B cell (primary cell): ENCODE measurements at places on chromosomes 16 and 17.

GRCh38 chr17:732902-733720 is 715 bp downstream of the TLCD3A start:
- peak; percentile 50 for DNase-seq

- no peak for DNase-seq
Measured at GRCh38 chr16:19415918-19416317, 1.8 kb upstream of the TMC5 start.

DNA sequence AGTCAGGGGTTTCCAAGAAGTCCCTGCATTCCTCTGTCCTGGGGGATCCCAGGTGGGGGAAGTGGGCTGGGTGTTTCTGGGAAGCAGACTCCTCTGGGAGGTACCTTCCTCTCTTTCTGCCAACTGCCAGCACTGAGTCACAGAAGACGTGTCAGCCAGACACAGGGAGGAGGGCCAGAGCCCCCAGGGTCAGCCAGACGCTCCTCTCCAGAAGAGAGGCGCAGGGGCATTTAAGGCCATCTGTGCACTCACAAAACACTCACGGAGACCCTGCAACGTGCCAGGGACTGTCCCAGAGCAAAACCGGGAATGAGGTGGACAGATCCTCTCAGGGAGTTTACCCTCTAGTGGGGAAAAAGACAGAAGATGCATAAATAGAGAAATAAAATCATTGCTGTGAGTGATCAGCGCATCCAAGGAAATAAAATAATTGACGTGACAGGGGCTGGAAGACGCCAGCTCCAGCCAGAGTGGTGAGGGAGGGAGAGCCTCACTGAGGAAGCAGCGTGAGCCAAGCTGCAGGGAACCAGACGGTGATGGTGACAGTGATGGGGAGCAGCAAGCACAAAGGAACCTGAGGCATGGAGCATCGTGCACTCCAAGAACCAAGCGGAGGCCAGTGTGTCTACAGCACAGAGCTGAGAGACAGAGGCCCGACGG is 105.4 kb downstream of the ZNF423 start:
- no peak for DNase-seq

- peak; percentile 81 for DNase-seq
Measured at GRCh38 chr17:47204722-47205418, 4.3 kb upstream of the MYL4 start.

DNA sequence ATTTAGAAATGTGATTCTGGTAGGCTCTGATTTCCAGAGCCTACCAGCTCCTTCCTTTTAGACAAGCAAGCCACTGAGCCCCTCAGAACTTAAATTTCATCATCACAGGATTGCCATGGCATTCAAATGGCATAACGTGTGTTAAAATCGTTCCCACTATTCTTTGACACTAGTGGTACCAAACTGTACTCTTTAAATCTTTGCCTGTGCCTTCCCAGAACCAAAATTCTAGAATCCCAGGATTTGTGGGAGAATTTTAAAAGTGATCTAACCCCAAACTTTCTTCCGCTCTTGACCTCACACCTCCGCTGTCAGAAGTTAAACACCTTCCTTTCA is 287 bp upstream of the INTS2 start:
- no peak for DNase-seq

GRCh38 chr17:20944014-20944865 is 98.6 kb downstream of the USP22 start:
- peak; percentile 51 for DNase-seq

GRCh38 chr17:15915961-15916360 is 29.0 kb upstream of the ADORA2B start:
- DNase-seq = no peak

- DNase-seq = no peak
Measured at GRCh38 chr16:82701442-82701955, 74.7 kb downstream of the CDH13 start.

DNA sequence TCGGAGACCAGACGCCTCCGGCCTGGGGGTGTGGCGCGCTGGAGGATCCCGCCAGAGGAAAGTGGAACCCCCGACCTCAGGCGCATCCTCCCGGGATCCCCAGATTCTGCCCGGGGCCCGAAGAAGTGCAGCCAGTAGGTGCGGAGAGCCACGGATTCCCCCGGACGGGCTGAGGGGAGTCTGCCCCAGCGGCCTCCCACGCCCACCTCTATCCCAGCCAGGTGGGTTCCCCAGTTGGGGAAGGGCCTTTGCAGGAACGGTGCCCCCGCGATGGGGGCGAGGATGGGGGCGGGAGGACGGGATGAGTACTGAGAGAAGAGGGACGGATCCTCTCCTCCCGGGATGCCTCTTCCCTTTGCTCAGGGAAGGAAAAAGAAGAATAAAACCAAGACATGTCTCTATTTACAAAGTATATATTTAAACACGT is 5.1 kb downstream of the CBX8 start:
- DNase-seq = no peak

DNA sequence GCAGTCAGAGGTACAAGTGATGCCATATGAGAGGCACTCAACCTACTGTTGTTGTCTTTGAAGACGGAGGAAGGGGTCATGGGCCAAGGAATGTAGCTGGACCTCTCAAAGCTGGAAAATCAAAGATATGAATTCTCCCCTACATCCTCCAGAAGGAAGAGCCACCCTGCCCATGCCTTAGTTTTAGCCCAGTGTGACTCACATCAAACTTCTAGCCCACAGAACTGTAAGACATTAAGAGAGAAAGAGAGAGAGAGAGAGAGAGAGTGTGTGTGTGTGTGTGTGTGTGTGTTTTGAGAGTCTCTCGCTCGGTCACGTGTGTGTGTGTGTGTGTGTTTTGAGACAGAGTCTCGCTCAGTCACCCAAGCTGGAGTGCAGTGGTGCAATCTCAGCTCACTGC is 87.1 kb downstream of the STX8 start:
- no peak for DNase-seq

DNA sequence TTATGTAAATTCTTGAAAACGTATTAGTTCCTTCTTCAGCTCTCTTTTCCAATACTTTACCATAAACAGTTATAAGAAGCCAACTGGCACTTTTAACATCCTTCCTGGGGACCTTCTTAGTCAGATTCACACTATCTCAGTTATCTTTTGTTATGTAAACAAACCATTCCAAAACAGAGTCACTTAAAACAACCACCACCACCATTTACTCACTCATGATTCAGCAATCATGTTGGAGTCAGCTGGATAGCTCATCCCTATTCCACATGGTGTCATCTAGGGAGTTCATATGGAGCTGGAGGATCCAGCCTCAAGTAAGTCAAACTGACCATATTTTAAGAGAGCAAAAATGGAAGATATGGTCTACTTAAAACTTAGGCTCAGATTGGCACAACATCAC is 240.3 kb upstream of the IRX3 start:
- no peak for DNase-seq

DNA sequence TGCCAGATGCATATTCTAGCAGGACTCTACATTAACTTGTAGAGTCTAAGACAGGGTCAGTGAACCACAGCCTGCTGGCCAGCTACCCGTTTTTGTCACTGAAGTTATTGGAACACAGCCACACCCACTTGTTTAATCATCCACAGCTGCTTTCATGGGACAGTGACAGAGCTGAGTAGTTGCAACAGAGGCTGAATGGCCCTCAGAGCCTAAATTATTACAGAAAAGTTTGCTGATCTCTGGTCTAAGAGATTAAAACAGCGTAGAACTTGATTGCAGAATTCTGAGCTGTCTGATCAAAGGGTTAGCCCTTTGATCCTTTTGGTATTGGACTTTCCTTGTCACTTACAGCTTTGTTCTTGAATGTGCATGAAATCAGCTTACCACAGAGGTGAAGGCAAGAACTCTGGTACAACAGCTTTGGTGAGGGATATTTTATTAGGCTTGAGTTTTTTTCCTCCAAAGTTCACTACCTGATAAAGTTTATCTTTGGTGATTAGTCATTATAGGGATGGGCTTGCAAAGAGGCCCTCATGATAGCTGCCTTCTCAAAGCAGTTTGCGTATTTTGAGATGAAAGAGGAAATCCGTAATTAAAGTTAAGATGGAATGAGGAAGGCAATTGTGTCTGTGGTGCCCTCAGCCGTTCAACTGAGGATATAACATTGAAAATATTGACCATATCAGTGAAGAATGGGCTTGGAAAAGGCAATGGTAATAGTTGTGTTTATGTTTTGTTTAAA is 23.6 kb downstream of the ALDH3A2 start:
- no peak for DNase-seq

- DNase-seq = no peak
Measured at GRCh38 chr17:21528031-21528695, 152.0 kb downstream of the KCNJ12 start.

- DNase-seq = peak; percentile 27
Measured at GRCh38 chr16:57601801-57602478, 26.5 kb upstream of the ADGRG1 start.

DNA sequence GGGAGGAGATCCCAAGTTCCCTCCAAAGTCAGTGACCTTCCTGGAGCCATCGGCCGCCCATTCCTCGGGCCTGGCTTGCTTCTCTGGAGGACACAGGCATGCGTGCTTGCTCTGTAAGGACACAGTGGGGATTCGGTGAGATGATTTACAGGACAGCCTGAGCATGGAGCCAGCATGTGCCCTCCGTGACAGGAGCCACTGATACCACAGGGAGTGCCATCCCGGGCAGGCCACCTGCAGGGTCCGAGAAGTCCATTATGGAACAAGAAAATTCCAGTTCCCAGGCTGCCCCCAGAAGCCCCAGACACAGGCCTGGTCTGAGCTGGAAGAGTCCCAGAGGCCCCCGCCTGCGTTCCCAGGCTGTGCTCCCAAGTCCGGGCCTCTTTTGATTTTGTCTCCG is 47.9 kb downstream of the FOXL1 start:
- no peak for DNase-seq

DNA sequence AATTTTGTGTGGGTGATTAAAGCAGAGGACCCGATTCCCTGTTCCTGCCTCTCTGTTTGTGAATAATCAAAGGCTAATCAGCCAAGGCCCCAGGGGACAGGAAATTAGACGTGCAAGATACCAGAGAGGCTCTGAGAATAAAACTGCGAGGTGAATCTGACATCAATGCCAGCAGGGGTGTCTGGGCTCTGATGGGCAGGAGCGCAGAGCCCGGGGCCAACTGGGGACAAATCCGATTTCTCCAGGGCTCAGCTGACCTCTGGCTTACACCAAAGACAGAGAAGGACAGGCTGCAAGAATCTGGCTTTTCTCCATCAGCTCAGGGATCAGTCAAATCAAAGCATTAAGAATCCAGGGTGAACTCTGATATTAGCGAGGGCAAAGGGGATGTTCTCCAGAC is 174.3 kb downstream of the XYLT1 start:
- no peak for DNase-seq

GRCh38 chr17:49699966-49700575 is 7.7 kb downstream of the SLC35B1 start:
- DNase-seq = no peak

GRCh38 chr16:29974291-29975133 is 844 bp downstream of the TAOK2 start:
- peak; percentile 50 for DNase-seq

GRCh38 chr17:42025191-42025579 is 5.3 kb downstream of the NKIRAS2 start:
- DNase-seq = no peak

DNA sequence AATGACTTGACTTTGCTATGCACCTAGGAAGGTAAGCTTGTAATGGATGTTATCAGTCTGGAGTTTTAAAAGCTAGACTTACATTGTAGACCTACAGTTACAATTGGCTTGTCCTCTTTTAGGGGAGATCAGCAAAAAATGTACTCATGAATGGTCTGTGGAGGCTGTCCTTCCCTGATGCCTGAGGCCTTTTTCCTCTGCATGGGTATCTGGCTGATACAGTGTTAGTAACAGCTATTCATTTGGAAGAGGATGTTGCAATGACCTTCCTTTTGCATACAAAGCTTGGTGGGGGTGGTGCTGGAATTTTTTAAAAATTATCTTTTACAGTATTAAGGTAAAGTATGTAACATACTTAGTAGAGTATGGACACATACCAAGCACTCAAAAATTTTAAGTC is 525.5 kb downstream of the KIF2B start:
- DNase-seq = no peak

DNA sequence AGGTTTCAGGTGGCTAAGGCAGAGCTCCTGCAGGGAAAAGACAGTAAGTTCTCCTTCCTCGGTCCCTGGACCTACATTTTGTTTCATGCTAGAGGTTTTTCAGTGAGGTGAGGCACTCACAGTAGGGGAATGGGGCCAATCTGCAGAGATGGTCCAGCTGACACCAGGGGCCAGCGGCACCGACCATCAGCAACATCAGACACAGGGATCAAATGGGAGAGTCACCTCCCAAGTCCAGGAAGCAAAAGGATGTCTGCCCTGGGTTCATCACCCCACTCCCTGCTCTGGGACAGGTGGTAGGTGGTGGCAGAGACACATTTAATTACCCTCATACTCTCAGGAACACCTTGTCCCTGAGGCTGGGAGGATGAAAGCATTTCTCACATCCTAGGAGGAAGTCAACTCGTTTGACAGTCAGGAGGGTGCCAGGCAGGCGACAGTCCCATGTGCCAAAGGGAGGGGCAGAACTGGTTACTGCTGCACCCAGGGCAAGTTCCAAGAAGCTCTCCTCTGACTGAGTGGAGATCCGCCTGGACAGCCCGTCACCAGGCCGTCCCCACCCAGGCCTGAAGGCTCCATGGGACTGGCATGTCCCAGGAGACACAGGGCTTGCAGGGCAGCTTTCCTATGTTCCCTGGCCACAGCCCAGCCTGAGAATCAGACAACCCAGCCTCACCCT is 19.2 kb downstream of the ATP6V0D1 start:
- no peak for DNase-seq

- no peak for DNase-seq
Measured at GRCh38 chr16:83652943-83653342, 154.8 kb upstream of the HSBP1 start.

DNA sequence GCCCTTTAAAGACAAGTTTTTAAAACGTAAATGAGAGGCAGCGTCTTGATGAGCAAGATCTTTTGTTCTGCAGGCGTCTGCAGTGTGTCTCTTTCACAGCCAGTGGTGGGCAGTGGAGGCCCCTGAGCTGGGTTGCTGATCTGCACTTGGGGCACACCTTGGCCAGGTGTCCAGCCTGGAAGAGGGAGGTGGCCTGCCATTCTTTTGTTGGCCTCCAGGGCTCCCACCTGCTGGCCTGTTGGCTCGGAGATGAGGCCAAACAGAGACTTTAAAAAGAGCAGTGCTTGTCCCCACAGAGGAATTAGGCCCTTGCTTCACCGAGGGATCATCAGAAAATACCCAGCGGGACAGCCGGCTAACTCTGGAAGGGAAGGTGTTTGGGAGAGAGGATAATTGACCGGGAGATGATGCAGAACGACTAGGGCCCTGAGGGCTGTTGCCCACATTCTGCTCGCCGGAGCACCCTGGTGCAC is 145.9 kb upstream of the PLCG2 start:
- DNase-seq = no peak

DNA sequence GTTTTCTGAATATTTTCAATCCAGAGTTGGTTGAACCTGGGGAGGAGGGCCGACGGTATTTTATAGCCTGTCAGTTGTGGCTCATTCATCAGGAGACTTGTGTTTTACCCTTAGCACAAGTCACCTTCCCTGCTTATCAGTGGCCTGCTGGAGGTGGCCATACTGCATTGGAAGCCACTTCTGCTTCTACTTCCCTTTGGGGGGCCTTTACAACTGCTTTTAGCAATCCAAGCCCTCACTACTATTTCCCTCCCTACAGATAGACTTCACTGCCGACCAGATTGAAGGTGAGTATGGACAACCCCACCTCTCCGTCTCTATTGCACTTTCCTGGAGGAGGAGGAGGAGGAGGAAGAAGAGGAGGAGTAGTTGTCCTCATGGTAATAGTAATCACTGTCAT is 4.4 kb downstream of the MYL4 start:
- no peak for DNase-seq
